ENCODE measurements at places on chromosomes 2 and 18.
A peak's percentile ranks its signal among the peaks of the same experiment; 100 is the strongest.

DNA sequence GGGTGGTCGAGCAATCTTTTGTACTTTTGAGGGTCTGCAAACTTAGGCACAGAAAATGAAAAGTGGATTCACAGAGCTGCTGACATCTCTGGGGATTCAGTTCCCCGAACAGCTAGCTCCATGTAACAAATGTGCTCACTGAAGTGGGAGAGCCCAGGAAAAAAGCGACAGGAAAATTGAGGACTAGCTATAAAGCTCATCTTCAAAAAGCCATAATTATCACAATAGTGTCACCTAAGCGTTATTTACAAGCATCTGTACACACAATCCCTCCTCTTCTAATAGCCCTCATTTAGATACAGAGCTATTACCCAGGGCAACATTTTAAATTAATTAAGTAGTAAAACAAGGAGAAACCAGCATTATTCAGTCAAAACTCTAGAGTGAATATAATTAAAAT lies 36.1 kb downstream of the RNF152 start:
- DNase-seq: no peak

GRCh38 chr18:58761241-58761969 lies 90.1 kb downstream of the MALT1 start:
- no peak for DNase-seq

DNA sequence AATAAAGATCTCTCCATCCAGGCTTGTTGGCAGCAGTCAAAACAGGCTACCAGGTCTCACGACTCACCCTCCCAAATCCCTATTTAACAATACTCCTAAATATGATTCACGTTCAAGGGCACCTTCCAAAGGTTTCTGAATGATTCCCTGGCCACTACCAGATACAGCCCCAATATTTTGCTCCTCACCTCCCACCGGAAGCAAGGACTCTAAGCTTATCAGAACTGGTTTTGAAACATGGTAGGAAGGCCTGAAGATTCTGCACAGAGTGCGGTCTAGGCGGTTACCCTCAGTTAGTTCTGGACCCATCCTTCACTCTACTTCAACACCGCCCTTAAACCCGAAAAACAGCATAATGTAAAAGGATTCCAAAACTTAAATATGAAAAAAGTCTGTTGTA lies 5.2 kb downstream of the PPP4R1 start:
- DNase-seq: no peak

DNA sequence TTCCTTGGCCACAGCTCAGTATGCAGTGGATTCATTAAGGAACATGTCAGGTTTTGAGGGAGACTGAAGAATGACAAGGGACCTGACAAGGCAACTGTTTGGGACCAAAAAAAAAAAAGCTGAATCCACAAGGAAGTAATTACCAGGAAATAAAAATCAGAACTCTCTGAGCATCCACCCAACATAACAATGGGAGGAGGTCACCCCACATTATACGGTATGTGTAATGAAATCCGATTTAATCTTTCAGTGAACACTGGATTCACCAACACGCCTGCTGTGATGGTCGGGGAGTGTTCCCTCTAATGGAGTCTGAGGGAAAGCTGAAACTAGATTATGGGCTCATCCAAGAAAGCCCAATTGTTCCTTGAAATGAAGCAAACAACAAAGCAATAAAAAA lies 329.3 kb downstream of the ETAA1 start:
- no peak for DNase-seq

DNA sequence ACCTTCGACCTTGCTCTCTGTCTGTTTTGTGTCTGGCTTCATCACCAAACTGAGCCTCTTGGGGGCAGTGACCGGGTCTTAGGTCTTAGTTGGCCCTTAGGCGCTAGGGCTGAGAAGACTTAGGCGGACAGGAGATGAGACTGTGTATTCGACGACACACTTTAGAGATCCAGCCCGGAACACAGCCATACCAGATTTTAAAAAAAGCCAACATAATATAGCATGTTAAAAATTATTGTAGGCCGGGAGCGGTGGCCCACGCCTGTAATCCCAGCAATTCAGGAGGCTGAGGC lies 9.5 kb upstream of the PROC start:
- DNase-seq: no peak

DNA sequence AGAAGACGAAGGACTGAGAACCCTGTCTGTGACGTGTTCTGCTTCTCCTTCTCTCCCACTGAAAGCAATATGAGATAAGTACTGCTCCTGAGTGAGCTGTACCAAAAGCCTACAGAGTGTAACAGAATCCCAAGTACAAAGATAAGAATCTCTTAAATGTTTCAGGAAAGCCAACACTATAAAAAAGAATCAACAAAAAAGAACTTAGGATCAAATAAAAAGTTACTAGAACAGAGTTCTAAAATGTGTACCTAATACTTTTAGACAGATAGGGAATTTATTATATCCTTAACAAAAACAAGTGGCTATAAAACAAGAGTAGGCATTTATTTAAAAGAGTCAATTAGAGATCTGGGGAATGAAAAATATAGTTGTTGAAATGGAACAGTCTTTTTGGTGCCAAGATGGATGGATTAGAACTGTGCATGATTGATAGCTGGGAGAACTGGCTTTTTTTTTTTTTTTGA lies 49.0 kb downstream of the NCOA1 start:
- no peak for DNase-seq

GRCh38 chr2:190462611-190463010 lies 54.5 kb downstream of the MFSD6 start:
- no peak for DNase-seq

DNA sequence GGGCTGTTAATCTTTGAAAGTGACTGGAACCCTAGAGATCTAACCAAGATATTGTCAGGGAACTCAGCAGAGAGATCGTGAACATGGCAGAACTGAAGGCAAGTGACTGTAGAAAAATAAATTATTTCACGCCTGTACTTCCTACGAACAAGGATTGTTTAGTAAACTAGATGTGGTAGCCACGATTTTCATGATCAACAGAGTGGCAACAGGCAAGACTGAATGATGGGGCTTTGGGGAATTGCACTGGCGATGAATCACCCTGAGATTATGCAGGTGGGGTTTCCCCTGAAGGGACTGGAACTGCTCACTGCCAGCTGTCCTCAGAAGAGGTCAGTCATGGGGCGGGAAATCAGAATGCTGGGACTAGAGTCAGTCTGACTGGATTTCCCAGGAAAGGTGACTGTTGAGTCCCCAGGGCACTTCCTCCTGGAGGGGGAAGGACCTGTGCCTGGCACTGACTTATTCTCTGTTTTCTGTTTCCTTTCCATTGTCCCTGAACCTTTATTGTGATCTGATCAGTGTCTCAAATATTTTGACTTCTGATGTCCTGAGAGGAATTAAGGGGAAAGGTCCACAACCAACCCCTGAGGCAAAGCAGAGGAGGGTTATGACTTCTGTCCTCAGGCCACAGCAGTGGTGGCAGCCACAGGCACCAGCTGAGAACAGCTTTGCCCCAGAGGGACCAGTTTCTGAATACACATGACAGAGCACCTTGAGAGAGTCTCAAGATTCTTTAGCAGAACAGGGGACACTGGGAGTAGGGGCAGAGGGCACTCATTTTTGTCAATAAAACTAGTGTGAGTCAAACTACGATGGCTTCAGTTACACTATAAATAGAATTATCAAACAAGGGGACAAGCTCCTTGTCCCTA lies 70.0 kb downstream of the NAB1 start:
- DNase-seq: peak; percentile 22

GRCh38 chr18:54880395-54881105 lies 52.3 kb downstream of the RAB27B start:
- DNase-seq: no peak

GRCh38 chr2:24642351-24642750 lies 150.8 kb downstream of the PTRHD1 start:
- no peak for DNase-seq

- no peak for DNase-seq
Observed at GRCh38 chr18:12258719-12259705, 4.9 kb downstream of the CIDEA start.

DNA sequence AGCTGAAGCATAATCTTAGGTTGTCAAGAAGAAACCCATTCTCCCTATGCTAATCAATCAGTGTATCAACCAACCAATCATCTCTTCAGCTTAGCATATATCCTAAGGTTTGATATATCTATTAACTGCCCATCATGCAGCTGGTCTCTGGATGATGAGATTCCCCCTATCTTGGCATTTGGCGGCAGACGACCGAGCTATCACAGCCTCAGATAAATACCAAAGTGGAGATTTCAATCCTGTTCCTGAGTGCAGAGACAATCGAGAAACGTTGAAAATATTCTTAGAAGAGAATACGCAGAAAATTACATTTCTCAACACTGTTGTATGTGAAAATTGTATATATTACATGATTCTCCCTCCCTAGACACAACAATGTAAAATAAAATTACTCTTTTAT lies 259.0 kb upstream of the SIX3 start:
- no peak for DNase-seq

GRCh38 chr18:45775743-45776142 lies 49.7 kb upstream of the SIGLEC15 start:
- DNase-seq: no peak

DNA sequence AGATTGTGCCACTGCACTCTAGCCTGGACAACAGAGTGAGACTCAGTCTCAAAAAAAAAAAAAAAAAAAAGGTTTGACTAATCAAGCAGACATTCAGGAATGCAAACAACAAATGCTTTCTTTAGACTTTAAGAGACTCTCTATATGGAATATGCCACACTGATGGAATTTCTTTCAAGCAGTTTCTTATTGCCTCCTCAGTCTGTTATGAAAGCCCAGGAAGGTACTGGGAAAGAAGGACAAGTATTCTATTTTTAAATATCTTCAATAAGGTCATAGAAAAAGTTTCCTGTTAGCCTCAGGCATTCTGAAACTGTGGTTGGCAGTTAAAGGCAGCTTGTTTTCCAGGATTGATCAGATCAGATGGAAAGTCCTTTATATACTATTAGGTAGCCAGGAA lies 241.6 kb downstream of the PIK3C3 start:
- DNase-seq: no peak

- DNase-seq: peak; percentile 33
Observed at GRCh38 chr2:11248-11941, 34.9 kb downstream of the FAM110C start.

DNA sequence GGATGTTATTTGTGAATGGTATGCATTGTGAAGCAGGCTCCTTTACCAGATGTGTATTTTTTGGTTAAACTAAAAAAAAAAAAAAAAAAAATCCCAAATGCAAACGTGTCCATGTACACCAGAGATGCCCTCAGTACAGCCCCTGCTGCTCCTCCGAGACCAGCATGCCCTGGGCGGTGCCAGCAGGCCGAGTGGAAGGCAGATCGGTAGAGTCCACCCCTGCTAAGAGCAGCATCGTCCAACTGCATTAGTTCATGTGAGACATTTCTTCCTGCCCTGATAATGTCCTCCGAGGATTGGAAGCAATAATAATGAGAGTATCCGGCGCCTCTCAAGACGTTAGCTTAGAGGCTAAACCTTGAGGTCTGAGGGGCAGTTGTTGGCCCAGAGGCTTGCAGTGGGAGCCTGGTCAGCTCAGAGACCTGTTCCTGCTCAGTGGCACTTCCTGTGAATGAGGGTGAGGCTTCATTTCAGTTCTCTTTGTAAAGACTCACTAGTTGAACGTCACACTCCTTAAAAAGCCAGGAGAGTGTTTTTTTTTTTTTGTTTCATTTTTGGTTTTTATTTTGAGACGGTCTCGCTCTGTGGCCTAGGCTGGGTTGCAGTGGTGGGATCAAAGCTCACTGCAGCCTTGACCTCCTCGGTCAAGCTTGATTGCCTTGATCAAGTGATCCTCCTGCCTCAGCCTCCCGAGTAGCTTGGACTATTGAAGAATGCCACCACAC lies 5.6 kb downstream of the SLC66A3 start:
- DNase-seq: no peak
